ENCODE measurements at places on chromosomes 2 and 18. TPM values are rescaled to one million over a fixed set of nuclear protein-coding genes. Genes with fewer than 3 reads are reported as not detected.

EFHD1 gene
- 1.5 TPM for total RNA-seq

CROCC2 gene
- not detected for total RNA-seq

ASAP2 gene
- total RNA-seq: 16.6 TPM

PAX8 gene
- not detected for total RNA-seq

- no peak overlapping the region for H3K4me3 ChIP-seq
- no peak for DNase-seq
- peaks cover 4% of the 10 kb centered on the region for H3K4me1 ChIP-seq
- no peaks in the 10 kb centered on the region for H3K36me3 ChIP-seq
- H3K27ac ChIP-seq: no peak overlapping the region
Measured at GRCh38 chr2:187617120-187617519, 62.9 kb upstream of the TFPI start.

DNA sequence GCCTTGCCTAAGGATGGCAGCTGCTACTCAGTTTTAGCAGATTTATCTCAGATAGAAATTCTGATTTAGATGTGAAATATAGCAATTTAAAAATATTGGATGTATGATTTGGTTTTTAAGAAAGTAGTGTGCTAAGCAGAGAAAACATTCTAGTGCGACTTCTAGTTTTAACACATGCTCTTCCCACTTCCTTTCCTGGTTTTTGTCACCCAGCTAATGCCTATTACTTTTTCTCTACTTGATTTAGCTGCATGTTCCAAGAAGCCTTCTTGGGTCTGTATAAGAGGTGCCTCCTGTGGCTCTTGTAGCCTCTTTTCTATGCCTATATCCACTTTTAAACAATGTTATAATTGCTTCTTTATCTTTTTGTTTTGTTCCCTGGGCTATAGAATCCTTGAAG, 53.0 kb downstream of the GPD2 start:
- H3K4me1 ChIP-seq: no peaks in the 10 kb centered on the region
- H3K27ac ChIP-seq: no peak overlapping the region
- no peaks in the 10 kb centered on the region for H3K27me3 ChIP-seq
- H3K36me3 ChIP-seq: no peaks in the 10 kb centered on the region

- H3K27me3 ChIP-seq: no peaks in the 10 kb centered on the region
- no peak overlapping the region for H3K27ac ChIP-seq
- DNase-seq: no peak
- H3K4me3 ChIP-seq: no peak overlapping the region
- H3K36me3 ChIP-seq: peaks cover 37% of the 10 kb centered on the region
- no peaks in the 10 kb centered on the region for H3K4me1 ChIP-seq
Measured at GRCh38 chr2:171837736-171838135, 56.3 kb downstream of the SLC25A12 start.

DNA sequence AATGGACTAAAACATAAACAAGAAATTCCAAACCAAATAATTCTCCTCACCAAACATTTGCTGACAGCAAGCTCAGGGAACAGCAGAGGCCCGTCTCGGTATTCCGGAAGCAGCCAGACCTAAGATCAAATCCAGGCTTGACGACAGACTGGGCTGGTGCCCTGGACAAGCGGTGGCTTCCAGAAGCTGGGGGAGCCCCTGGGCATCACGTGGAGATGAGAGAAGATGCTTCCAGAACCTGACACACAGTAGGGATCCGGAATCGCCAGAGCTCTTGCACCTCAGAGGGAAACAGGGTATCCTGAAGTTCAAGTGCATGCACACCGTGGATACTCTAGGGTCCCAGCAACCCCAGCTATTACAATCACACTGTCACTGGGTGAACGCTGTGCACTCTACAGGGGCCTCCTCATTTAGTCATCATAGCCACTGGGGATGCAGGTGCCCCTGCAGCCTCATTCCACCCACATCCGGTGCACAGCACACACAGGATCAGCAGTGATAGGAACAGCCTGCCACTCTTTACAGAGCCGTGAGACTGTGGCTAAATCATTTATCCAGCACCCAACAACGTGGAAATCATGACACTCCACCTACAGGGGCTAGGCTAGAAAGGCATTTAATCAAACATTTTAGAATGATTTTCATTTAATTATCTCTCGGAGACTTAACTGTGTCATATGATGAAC, 102.6 kb downstream of the HDAC4 start:
- H3K27ac ChIP-seq: no peak overlapping the region
- no peaks in the 10 kb centered on the region for H3K27me3 ChIP-seq
- no peaks in the 10 kb centered on the region for H3K36me3 ChIP-seq

DNA sequence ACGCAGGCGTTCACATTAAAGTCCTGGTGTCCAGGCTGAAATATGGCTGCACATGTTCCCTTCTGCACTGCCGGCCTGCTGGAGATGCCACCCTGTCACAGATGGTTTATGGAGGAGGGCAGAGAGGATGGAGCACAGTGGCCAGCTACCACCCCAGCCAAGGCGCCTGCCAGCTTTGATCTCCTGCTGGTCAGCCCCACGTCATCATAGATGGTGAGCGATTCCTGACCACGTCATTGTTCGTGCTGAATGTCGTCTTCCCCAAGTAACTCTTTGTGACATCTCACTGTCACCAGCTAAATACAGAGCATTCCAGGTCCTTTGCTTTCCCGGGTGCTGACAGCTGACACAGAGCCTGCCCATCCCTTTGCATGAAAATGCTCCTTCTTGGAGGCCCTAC, 248.3 kb downstream of the TTC32 start:
- H3K4me3 ChIP-seq: no peak overlapping the region
- DNase-seq: no peak
- H3K27me3 ChIP-seq: no peaks in the 10 kb centered on the region
- H3K36me3 ChIP-seq: no peaks in the 10 kb centered on the region

- peaks cover 43% of the 10 kb centered on the region for H3K36me3 ChIP-seq
- DNase-seq: no peak
- no peak overlapping the region for H3K27ac ChIP-seq
- no peaks in the 10 kb centered on the region for H3K27me3 ChIP-seq
Measured at GRCh38 chr2:63590626-63591408, 2.1 kb downstream of the MDH1 start.

DNA sequence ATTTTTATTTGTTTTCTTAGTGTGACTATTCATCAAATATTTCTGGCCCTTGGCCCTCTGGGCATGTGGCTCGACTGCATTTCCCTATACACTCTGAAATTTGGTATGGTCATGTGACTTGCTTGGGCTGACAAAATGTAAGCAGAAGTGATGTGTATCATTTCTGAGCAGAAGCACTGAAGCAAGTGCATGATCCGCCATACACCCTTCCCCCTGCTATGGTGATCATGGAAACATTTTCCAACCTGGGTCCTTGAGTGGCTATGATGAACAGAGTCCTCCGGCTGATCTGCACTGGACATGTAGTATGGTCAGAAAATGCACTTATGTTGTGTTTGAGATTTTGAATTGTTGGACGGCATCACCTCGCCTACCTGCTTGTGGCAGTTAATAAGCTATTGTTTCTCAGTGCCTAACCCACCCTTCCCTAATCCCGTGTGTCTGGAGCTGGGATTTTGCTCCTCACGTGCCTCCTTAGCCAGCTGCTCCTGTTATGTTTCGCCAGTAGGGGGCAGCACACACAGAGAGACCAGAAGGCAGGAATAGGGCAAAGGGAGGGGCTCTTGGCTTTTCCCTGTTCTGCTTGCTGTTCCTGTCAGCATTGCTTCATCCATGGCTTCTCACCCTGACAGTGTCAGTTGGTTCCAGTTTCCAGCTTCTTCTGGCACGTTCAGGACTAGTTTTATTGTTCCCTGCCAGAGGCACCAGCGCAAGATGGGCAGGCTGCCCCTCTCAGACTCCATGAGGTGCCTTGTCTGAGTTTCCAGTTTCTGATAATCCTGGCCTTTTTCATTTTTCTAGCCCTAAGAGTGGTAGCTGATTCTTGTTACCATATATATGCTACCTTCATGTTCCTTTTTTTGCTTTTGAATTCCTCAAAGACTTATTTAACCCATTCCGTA, 207.4 kb downstream of the ARL6IP6 start:
- H3K27ac ChIP-seq: no peak overlapping the region
- no peaks in the 10 kb centered on the region for H3K27me3 ChIP-seq
- DNase-seq: peak; percentile 49
- no peaks in the 10 kb centered on the region for H3K4me1 ChIP-seq

GRCh38 chr18:36047521-36047920, 19.8 kb downstream of the RPRD1A start:
- no peaks in the 10 kb centered on the region for H3K27me3 ChIP-seq
- H3K4me3 ChIP-seq: no peak overlapping the region
- no peak for DNase-seq
- no peak overlapping the region for H3K27ac ChIP-seq
- H3K36me3 ChIP-seq: no peaks in the 10 kb centered on the region

GRCh38 chr2:203534621-203535077, 452 bp downstream of the RAPH1 start:
- H3K27ac ChIP-seq: peak overlapping the region; percentile 58
- H3K4me3 ChIP-seq: peak overlapping the region; percentile 87
- H3K4me1 ChIP-seq: no peaks in the 10 kb centered on the region
- H3K27me3 ChIP-seq: no peaks in the 10 kb centered on the region

DNA sequence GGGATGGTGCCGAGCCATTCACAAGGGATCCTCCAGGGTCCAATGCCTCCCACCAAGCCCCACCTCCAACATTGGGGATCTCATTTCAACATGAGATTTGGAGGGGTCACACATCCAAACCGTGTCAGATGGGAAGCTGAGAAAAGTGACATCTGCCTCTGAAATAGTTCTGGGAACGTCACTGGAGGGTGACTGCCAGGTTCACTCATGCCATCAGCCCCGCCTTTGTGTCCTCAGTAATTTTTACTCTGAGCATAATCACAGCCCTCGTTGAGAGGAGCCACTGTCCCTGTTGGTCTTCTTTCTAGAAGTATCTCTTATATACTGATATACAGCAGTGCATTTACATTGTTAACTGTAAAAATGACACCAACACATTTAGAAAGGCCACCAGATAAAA, 67.4 kb downstream of the KLHL29 start:
- no peak for DNase-seq
- no peak overlapping the region for H3K27ac ChIP-seq
- H3K27me3 ChIP-seq: no peaks in the 10 kb centered on the region
- H3K4me3 ChIP-seq: no peak overlapping the region
- no peaks in the 10 kb centered on the region for H3K36me3 ChIP-seq

Data from H1 (cell line).